ENCODE measurements at places on chromosomes 4 and X.

- no peak for DNase-seq
Observed at GRCh38 chr4:109368661-109369060, 65.0 kb upstream of the SEC24B start.

GRCh38 chr4:35604724-35605123 is 639.6 kb downstream of the ARAP2 start:
- no peak for DNase-seq

GRCh38 chrX:154334496-154334895 is 38.9 kb downstream of the TKTL1 start:
- DNase-seq: no peak

DNA sequence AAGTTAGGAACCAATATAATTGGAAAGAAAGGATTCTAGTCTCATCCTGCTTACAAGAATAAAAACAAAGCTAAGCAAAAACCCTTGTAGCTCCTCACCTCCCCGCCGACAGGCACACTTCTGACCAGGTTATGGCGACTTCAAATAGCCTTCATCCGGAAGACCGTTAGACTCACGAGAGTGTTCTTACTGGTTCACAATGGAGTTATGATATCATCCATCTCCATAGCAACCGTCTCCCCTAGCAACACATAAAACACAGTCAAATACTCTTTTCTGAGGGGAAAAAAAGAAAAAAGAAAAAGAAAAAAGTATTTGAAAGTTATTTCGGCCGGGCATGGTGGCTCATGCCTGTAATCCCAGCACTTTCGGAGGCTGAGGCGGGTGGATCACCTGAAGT is at the start of gene IL13RA2:
TSS of gene IL13RA2 (minus strand) at position 162 of the 400 bp plus-strand sequence. CDS start 347 bp downstream, outside the sequence.
- DNase-seq: peak; percentile 53

- peak; percentile 92 for DNase-seq
Observed at GRCh38 chr4:76213415-76214176, at the start of gene SCARB2. Gene SCARB2 (minus strand): TSS chr4:76213824. CDS start chr4:76213543, 281 bp downstream.

DNA sequence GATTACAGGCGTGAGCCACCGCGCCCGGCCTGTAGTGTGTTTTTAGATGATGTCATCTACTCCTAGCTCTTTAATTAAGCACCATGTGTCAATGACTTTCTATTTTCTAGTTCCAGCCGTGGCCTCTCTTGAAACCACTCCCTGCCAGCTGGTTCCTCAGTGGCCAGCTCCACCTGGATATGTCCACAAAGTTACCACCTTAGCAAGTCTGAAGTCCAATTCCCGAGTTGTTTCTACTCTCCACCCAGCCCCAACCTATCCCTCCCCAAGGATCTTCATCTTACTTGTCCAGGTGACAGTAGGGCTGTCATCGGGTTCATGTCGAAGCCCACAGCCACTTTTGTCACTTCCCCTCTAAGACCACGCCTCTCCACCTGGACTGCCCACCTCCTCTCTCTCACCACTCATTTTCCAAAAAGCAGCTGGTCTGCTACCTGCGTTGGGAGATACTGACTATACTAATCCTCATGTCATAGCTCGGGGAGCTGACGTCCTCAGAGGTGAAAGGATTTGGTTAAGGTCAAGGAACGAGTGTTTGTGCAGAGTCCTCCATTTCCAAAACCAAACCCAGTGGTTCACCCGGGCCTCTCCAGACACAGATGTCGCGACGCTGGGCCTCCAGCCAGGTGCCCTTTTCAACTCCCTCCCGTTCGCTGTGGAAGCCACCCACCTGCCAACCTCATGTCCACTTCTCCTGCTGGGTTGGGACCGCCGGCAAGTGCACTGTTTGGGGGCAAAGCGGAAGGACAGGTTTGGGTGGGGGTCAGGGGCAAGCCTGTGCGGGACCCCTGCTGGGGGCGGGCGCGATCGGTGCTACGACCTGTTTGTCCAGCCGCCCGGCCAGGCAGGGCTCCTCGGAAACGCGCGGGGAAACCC is 704 bp downstream of the FAM3A start:
- peak; percentile 82 for DNase-seq

DNA sequence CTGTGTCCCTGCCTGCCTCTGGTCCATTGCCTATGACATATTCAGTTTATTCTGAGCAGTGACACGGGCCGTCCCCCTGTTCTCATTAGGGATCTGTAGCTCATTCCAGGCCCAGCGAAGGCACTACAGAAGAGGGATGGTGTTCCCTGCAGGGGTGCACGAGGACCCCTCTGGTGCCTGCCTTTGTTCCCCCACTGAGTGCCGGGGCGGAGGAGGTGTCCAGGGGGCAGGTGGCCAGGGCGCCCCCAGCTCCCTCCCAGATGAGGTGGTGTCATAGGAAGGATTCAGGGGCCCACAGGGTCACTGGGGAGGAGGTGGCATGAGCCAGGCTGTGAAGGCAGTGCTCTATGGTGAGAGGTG is 61.0 kb downstream of the SORCS2 start:
- no peak for DNase-seq

GRCh38 chrX:149497626-149498025 is 7.5 kb downstream of the IDS start:
- peak; percentile 5 for DNase-seq

DNA sequence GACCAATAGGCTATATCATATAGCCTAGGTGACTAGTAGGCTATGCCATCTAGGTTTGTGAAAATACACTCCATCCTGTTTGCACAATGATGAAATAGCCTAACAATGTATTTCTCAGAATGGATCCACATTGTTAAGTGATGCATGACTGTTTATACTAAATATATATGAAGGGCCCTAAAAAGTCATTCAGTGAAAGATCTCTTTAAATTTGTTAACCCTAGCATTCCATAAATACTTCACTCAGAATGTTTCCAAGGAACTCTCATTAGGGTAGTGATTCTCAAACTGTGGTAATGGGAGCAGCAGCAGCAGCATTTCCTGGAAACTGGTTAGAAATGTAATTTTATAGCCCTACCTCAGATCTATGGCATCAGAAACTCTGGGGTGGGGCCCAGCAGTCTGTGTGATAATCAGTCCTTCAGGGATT is 74.9 kb downstream of the PRRG1 start:
- DNase-seq: peak; percentile 62

DNA sequence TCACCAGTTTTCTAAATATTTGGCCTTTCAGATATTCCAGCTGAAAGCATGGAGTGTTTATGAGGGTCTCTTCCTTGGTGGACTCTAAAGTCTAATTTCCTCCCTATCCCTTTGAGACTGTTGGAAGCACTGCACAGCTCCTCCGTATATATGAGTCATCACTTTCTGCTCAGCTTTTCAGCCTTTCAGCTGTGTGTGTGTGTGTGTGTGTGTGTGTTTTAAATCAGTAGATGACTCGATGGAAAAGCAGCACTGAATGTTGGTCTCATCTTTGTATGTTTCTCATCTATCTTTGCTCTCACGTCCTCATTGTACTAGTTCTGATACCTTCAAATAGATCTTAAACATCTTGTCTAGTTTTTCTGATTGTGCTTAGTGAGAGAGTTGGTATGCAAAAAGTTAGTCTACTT is 81.6 kb downstream of the ZFX start:
- peak; percentile 75 for DNase-seq

DNA sequence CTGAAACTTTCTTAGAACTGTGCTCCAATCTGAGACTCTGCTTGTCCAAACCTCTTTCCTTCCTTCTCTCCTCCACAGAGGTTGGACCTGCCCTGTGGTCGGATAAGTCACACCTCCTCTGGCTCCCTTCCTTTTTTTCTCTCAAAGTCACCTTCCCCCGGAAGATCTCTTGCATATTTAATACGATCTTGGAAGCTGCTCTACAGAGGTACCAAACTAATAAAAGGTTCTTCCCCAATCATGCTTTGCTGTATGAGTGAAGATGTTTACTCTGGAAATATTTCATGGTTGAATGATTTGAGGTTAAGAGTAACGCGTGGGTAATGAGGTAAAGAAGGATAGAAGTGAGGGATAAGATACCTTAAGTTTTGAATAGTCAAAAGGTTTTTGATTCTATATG is 166.0 kb downstream of the ATG4A start:
- DNase-seq: no peak

GRCh38 chr4:37068580-37068979 is 176.0 kb upstream of the NWD2 start:
- peak; percentile 40 for DNase-seq

DNA sequence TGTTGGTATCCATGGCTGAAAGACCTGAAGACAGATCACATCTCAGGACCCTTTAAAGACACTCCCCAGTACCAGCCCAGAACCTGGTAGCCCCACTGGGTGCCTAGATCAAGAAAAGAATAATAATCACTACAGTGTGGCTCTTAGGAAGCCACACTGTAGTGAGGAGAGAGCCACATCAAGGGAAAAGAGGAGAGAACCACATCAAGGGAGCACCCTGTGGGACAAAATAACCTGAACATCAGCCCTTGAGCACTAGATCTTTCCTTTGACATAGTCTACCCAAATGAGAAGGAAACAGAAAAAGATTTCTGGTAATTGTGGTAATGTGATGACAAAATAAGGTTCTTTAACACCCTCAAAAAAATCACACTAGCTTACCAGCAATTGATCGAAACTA is 15.3 kb downstream of the RTL3 start:
- no peak for DNase-seq

DNA sequence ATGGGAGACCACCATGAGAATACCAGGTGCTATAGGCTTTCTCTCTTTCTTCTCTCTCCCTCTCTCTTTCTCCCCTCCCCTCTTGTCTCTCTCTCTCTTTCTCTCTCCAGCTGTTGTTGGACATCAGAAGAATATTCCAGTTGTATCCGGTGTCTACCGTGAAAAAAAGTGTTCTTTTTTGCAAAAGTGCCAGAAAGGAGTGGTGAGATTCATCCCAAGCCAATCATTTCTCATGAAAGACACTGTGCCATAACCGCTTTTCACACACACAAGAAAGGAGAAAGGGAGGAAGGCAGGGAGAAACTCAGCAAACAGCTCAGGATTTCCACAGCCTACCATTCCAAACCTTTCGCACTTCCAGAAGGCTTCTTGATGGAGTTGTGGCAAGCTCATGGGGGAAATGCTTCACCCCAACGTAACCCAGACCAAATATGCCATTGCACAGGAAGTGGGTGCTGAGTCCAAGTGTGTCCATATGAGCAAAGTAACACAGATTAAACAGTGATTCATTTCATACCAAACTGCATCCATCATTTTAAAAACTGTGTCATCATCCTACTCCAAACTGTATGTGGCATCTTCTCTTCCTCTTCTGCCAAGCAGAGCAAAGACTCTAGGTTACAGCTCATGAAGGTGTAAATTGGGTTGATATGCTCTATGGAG is 224.0 kb downstream of the APBB2 start:
- DNase-seq: peak; percentile 43

- DNase-seq: no peak
Observed at GRCh38 chrX:10397349-10397748, 223.0 kb downstream of the MID1 start.

DNA sequence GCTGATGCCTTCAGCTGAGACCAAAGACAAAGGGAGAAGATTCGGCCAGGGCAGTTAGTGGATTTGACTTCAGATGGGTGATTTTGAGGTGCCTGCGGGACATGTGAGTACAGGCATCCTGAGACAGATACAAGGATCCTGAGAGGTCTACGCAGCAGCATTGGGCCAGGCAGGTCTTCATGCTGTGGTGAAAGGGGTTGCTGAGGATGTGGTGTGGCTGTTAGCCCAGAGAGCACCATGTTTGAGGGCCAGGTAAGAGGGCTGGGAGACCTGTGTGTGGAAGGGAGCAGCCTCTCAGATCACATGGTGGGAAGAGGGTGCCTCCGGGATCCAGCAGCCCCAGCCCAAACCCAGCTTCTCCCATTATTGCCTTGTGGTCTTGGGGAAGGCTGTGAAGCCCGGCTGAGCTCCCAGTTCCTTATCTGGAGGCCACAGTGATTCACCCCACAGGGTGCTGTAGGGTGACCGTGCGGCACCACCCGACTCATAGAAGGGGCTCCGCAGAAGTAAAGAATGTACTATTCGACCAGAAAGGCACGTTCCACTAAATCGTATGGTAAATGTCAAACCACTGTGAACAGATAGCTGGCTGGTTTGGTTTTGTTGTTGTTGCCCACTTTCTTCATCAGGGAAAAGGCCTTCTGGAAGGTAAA is 27.7 kb upstream of the TADA2B start:
- DNase-seq: no peak

- peak; percentile 74 for DNase-seq
Observed at GRCh38 chr4:128812442-128813235, 3.1 kb downstream of the JADE1 start.

GRCh38 chrX:8204943-8205342 is 33.9 kb upstream of the VCX2 start:
- DNase-seq: no peak

- no peak for DNase-seq
Observed at GRCh38 chr4:25567253-25567652, 88.4 kb upstream of the SLC34A2 start.

GRCh38 chr4:53004497-53005148 is 142.5 kb downstream of the RASL11B start:
- no peak for DNase-seq

Measured in DMS53 (cell line).